ENCODE measurements at places on chromosomes 6 and 20. TPM values are rescaled to one million over a fixed set of nuclear protein-coding genes. Genes with fewer than 3 reads are reported as not detected.
A peak's percentile ranks its signal among the peaks of the same experiment; 100 is the strongest.

DNA sequence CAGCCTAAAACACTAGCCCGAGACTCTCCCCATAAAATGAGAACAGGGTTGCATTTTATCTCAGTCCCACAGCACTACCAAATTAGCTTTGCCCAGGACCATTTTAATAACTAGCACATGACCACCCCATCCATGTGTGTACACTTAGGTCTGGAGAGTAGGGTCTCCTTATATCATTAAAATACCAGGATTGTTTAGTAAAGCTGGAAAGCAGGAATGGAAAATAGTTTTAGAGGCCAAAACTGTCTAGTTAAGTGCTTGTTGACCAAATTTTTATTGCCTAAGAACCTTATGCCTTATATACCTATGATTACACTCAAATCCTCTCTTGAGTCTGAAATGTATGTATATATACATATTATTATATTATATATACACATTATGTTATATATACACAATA, 608.4 kb downstream of the HDGFL1 start:
- H3K27ac ChIP-seq: no peak overlapping the region
- H3K36me3 ChIP-seq: no peaks in the 10 kb centered on the region
- H3K4me3 ChIP-seq: no peak overlapping the region
- no peaks in the 10 kb centered on the region for H3K4me1 ChIP-seq
- no peaks in the 10 kb centered on the region for H3K27me3 ChIP-seq
- DNase-seq: no peak

DNA sequence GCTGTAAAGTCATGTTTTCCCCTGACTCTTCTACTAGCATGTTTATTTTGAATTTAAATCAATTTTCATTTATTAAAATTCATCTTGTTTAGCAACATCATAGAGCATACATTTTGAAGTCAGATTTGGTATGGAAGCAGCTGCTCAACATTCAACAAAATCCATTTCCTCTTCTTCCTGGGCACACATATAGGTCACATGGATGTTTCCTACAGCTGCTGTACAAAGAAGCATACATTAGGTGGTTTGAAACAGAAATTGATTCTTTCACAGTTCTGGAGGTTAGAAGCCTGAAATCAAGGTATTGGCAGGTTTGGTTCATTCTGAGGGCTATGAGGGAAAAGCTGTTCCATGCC, 495.2 kb downstream of the RFPL4B start:
- H3K36me3 ChIP-seq: no peaks in the 10 kb centered on the region
- H3K27me3 ChIP-seq: no peaks in the 10 kb centered on the region
- no peak for DNase-seq
- H3K4me3 ChIP-seq: no peak overlapping the region

GRCh38 chr6:16130932-16131387, 2.1 kb downstream of the MYLIP start:
- no peaks in the 10 kb centered on the region for H3K36me3 ChIP-seq
- DNase-seq: peak; percentile 86
- H3K4me1 ChIP-seq: peaks cover 46% of the 10 kb centered on the region
- peak overlapping the region; percentile 92 for H3K27ac ChIP-seq

- no peak for DNase-seq
- H3K27ac ChIP-seq: no peak overlapping the region
- no peaks in the 10 kb centered on the region for H3K36me3 ChIP-seq
- peaks cover 2% of the 10 kb centered on the region for H3K4me1 ChIP-seq
- H3K27me3 ChIP-seq: no peaks in the 10 kb centered on the region
These were observed 4.5 kb upstream of the TREM2 start for GRCh38 chr6:41167173-41167963.

DNA sequence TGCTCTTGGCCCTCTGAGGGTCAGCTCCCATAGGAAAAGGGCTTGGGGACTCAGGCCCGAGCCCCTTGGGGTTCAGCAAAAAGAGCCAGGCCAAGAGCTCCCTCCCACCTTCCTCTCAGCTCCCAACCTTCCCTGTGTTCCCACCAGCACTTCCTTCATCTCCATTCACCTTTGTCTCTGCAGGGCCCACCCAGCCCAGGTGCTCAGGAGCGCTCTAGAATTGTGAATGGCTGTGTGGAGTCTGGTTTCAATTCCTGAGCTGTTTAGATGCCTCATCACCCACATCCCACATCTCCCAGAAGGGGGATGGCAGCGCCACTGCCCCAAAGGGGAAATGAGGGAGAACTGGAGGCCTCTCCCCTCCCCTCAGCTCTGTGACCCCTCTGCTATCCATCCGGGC, 7.7 kb downstream of the GRM4 start:
- H3K4me1 ChIP-seq: peaks cover 9% of the 10 kb centered on the region
- H3K4me3 ChIP-seq: no peak overlapping the region
- DNase-seq: no peak
- no peaks in the 10 kb centered on the region for H3K36me3 ChIP-seq
- H3K27me3 ChIP-seq: peaks cover 49% of the 10 kb centered on the region

DNA sequence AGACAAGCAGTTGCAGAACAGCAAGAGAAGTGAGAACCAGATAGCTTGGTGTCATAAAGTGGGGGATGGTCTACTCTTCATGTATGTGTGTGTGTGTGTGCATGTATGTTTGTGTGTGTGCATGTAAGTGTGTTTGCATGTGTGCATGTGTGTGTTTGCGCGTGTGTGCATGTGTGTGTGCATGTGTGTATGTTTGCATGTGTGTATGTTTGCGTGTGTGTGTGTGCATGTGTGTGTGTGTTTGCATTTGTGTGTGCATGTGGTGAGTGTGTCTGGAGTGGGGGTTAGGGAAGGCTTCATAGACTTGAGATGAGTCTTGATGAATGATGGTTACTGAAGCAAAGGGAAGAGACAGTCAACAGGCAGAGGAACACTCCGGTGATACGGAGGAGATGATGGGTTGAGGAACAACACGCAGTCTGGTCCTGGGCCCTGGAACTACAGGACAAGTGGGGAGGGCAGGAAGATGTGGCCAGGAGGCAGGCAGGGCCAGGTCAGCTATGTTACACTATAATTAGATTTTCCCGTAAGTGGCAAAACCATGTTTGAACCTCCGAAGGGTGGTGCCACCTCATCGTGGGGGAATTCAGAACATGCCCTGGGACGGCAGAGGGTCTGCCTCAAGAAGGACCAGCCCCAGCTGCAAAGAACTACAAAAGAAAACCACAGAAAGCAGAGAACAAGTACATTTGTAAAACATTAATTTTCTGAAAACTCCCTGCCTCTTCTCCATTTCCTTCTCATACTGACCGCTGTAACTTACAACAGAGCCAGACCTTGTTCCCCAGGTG, 38.7 kb upstream of the PDE10A start:
- H3K4me1 ChIP-seq: no peaks in the 10 kb centered on the region
- no peaks in the 10 kb centered on the region for H3K36me3 ChIP-seq

DNA sequence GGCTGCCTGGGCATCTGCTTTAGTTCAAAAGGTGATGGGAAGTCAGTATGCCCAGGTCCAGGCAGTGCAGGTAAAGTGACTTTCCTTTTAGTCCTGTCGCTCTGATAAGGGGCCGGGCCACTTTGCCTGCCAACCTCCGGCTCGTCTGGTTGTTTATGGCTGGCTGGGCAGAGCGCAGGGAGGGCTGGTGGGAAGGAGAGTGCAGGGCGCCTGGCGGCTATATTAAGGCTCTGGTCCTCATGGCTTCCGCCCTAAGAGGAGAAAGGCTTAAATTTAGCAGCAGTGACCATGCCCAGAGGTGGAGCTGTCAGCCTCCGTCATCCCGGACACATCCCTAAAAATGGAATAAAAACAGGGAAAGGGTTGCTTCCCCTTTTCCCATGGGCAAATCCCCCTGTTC, 14.6 kb downstream of the GATA5 start:
- H3K27me3 ChIP-seq: no peaks in the 10 kb centered on the region
- DNase-seq: no peak
- no peaks in the 10 kb centered on the region for H3K4me1 ChIP-seq
- H3K36me3 ChIP-seq: no peaks in the 10 kb centered on the region

GRCh38 chr20:24297993-24298392, 171.4 kb upstream of the SYNDIG1 start:
- no peak for DNase-seq
- H3K4me1 ChIP-seq: no peaks in the 10 kb centered on the region
- no peaks in the 10 kb centered on the region for H3K36me3 ChIP-seq
- no peaks in the 10 kb centered on the region for H3K27me3 ChIP-seq
- no peak overlapping the region for H3K4me3 ChIP-seq

DNA sequence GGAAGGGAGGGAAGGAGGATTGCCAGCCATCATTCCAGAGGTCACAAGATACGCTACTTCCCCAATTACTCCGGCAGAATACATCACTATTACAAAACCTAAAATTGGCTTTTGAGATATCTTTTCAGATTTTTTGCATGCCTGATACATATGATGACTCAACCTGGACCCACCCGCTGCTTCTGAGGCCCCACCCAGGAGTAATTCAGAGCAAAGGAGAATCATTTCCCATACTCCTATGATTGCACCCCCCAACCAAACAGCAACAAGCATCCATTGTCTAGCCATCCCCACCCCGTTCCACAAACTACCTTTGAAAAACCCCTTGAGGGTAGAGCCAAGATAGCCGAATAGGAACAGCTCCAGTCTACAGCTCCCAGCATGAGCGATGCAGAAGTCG, 163.5 kb upstream of the GJE1 start:
- H3K4me1 ChIP-seq: no peaks in the 10 kb centered on the region
- H3K36me3 ChIP-seq: no peaks in the 10 kb centered on the region
- no peaks in the 10 kb centered on the region for H3K27me3 ChIP-seq
- H3K4me3 ChIP-seq: no peak overlapping the region

DNA sequence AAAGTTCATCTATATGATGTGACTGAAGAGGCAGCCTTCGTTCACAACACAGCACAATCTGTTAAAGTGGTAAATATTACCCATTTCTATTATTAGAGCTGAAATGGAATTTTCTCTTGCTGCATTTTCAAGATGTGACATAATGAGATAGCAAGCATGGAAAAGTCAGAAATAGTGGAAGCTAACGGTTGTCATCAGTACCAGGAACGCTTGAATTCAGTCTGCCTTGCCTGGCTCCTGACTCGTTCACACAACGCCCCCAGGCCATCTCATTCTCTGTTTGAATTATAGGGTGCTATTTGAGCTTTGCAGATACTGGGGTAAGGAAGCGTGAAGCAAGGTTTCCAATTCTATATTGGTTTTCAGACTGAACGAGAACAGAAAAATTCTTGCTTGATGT, 116.5 kb upstream of the MAP3K7 start:
- H3K27me3 ChIP-seq: no peaks in the 10 kb centered on the region
- H3K36me3 ChIP-seq: no peaks in the 10 kb centered on the region
- H3K4me3 ChIP-seq: no peak overlapping the region
- no peak for DNase-seq
- no peak overlapping the region for H3K27ac ChIP-seq

DNA sequence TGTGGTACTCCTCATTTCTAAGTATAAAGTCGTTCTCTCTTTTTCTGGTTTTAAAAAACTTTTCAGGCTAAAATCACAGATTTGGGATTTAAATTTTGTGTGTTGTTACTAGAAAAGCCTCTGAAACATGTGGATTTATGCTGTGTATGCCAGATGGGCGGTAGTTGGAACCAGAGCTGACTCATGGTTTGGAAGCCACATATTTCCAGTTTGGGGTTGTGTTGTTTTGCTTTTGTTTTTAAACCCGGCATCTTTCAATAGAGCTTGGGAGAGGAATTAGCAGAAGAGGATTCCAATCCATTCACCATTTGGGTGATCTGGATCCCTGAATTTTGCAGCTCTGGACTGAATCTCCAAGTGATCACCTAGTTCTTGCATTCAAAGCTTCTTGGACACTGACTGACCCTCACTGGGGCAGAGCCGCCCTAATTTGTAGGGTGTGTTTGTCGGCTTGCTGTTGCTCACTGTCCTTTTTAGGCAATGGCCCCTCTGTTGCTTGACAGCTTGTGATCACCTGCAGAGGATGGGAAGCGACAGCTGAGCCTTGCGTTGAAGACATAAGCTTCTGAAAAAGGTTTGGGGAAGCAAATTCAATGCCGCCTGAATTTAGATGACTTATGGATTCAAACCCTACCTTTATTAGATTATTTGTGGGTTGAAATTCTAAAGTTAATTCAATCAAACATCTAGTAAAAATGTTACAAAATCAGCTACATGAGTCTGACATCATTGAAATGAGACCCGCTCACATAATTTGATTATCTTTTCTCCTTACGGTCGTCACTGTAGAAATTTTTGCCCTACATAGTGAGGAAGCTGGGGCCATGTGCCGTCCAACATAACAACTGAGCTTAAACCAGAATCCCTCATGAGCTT, 79.9 kb upstream of the CD83 start:
- no peaks in the 10 kb centered on the region for H3K36me3 ChIP-seq
- no peak overlapping the region for H3K27ac ChIP-seq
- DNase-seq: no peak
- no peaks in the 10 kb centered on the region for H3K4me1 ChIP-seq
- H3K27me3 ChIP-seq: no peaks in the 10 kb centered on the region

GRCh38 chr6:73964241-73964854, 268.3 kb downstream of the CD109 start:
- no peaks in the 10 kb centered on the region for H3K36me3 ChIP-seq
- no peaks in the 10 kb centered on the region for H3K27me3 ChIP-seq
- H3K4me1 ChIP-seq: no peaks in the 10 kb centered on the region
- DNase-seq: no peak
- H3K27ac ChIP-seq: no peak overlapping the region
- H3K4me3 ChIP-seq: no peak overlapping the region

DNA sequence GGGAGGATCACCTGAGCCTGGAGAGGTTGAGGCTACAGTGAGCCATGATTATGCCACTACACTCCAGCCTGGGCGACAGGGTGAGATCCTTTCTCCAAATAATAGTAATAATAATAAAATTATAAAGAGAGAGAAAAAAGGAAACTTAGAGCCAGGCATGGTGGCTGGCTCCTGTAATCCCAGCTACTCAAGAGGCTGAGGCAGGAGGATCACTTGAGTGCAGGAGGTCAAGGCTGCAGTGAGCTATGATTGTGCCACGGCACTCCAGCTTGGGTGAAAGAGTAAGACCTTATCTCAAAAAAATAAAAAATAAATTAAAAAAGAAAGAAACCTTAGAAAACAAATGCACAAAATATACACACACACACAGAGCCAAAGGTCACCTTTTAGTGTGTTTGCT, 5.2 kb upstream of the SAMHD1 start:
- no peak overlapping the region for H3K4me3 ChIP-seq
- no peaks in the 10 kb centered on the region for H3K27me3 ChIP-seq
- H3K36me3 ChIP-seq: no peaks in the 10 kb centered on the region
- H3K4me1 ChIP-seq: peaks cover 4% of the 10 kb centered on the region
- DNase-seq: no peak

DNA sequence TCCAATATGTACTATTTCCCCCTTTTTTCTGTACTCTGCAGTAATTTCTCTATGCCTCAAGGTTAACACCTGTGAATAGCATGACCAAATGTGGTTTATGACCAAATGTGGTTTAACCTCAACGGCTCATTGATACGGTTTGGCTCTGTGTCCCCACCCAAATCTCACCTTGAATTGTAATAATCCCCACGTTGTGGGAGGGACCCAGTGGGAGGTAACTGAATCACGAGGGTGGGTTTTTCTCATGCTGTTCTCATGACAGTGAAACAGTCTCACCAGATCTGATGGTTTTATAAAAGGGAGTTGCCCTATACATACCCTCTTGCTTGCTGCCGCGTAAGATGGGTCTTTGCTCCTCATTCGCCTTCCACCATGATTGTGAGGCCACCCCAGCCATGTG, 18.7 kb downstream of the DEK start:
- peak; percentile 14 for DNase-seq
- no peak overlapping the region for H3K4me3 ChIP-seq
- H3K36me3 ChIP-seq: peaks cover 27% of the 10 kb centered on the region
- no peaks in the 10 kb centered on the region for H3K27me3 ChIP-seq

Gene BMP6
- total RNA-seq: 2.9 TPM

Gene ZNF512B
- 10.4 TPM for total RNA-seq

Gene IL17F
- not detected for total RNA-seq

Gene PI3
- total RNA-seq: not detected

Gene HLA-DRB5
- total RNA-seq: 174 TPM

Gene HIVEP2
- total RNA-seq: 31.8 TPM

Gene DEFB115
- total RNA-seq: not detected

Gene TAPBP
- total RNA-seq: 288 TPM

Gene MEI4
- total RNA-seq: not detected

Gene SLC17A2
- total RNA-seq: not detected

Gene ADGRF5
- not detected for total RNA-seq

Data from B cell (primary cell).